ENCODE measurements at places on chromosomes 7 and 10.

DNA sequence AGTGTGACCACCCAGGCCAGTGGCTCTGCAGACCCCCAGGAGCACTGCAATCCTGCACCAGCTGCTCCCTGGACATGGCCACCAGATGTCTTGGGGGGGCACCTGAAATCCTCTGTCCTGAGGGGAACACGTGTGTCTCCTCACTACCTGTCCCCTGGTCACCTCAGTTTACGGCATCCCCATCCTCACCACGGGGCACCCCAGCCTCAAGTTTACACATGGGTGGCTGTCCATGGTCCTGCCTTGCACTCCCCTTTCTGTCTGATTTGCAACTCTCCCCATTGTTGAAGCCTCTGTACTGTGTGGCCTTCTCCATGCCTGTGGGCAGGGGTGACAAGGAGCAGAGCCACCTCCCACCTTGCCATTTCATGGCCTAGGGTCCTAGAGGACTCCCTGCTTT is 67.2 kb downstream of the RAMP3 start:
- DNase-seq, result no peak

- DNase-seq, result no peak
These were observed 37.3 kb downstream of the INPP5A start for GRCh38 chr10:132574783-132575319.

DNA sequence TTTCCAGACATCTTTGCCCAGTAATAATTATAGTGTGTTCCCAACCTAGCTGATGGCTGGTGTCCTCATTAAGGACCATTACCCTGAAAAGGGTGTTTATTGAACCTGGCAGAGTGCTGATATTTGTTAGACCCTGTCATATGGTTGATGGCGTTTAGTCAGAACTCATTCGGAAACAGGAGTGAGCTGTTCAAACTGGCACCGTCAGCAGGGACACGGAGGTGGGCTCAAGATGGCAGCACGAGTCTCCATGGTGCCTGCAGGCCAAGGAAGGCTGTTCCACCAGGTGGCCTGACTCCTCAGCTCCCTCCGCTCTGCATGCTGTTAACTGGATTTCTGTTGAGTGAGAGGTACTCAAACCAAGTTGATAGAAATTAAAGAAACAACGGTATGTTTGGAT is 589.1 kb upstream of the MGMT start:
- DNase-seq, result no peak

DNA sequence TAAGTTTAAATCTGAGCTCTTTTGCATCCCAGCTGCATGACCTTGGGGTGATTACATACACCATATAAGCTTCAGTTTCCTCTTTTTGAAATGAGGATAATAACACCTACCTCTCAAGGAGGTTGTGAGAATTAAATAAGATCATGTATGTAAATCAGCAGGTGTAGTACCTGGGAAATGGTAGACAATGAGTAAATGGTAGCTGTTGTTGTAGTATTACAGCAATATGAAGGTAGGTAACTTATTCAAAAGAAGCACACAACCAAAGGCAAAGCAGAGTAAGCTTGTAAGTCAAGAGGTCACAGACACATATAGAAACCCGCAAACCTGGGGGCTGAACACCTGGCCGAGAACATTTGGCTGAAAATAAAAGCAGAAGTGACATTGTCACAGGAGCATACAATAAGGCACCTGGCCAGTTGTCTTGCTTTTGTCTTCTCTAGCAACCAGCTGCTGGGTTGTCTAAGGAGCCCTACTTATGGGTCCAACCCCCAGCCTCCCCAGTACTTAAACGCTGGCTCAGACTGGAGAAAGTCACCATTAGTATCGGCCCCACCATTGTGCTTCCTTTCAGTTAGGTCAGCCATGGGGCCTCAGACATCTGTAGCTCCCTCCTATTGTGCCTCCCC is 203.6 kb upstream of the MKLN1 start:
- no peak for DNase-seq

GRCh38 chr10:72794260-72794659 is 99.3 kb upstream of the OIT3 start:
- peak; percentile 61 for DNase-seq

GRCh38 chr10:81963606-81964005 is 88.6 kb downstream of the NRG3 start:
- peak; percentile 57 for DNase-seq

DNA sequence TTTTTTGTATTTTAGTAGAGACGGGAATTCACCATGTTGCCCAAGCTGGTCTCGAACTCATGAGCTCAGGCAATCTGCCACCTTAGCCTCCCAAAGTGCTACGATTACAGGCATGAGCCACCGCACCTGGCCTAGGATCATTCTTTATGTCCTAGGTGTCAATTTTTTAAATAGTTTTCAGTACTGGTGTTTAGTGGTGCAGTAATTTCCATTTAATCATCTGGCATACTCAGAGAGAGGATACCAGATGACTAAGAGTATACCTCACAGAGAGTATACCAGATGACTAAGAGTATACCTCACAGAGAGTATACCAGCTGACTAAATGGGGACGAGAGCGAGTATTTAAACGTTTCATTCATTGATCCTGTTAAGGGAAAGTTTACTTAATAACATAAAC is 37.3 kb upstream of the TMEM248 start:
- peak; percentile 36 for DNase-seq

DNA sequence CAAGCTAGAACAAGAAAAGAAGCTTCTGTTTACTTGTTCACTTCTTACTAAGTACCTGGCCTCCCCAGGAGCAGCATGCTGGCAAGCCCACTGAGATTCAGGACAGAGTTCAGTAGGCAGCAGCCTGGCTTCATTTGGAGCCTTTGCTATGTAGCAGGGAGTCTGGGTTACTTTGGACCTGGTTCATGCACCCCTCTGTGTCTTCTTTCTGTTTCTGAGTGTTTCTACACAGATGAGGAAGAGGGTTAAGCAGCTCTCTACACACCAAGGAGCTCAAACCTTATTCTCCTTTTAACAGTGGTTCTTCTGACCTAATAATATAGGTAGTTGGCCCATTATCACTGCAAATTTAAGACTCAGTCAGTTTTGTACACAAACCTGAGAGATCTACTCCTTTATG is 152.9 kb downstream of the ARID5B start:
- no peak for DNase-seq

DNA sequence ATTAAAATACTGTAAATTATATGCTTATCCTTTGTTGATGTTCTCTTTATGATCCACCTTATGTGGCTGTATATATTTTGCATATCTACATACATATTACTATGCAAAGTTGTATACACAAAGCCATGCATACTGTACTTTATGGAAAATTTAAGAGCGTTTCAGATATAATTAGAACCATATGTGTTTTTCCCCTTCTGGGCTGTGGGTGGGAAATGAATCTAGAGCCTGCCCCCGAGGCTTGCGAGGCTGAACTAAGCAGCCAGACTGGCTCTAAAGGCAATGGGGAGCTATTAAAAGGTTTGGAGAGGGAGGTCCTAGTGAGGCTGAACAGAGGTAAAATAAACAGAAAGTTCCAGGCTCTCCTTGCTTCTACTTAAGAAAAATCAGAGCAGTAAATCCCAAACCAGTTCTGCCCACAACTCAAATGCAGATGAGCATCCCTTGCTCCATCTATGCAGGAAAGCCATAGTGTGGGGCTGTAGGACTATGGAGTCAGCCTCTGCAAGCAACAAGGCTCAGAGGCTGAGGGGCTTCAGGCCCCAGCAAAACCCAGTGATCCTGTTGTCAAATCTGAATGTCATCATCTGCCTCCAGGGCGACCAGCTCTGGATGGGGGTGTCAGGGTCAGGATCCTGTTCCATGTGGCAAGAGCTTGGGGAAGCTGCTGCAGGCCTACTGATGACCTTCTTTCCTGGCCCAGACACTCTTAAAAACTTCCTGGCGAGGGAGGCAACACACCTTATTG is 14.1 kb upstream of the DDIT4 start:
- peak; percentile 93 for DNase-seq

GRCh38 chr10:79436066-79436849 is 9.2 kb downstream of the ZCCHC24 start:
- DNase-seq, result no peak

DNA sequence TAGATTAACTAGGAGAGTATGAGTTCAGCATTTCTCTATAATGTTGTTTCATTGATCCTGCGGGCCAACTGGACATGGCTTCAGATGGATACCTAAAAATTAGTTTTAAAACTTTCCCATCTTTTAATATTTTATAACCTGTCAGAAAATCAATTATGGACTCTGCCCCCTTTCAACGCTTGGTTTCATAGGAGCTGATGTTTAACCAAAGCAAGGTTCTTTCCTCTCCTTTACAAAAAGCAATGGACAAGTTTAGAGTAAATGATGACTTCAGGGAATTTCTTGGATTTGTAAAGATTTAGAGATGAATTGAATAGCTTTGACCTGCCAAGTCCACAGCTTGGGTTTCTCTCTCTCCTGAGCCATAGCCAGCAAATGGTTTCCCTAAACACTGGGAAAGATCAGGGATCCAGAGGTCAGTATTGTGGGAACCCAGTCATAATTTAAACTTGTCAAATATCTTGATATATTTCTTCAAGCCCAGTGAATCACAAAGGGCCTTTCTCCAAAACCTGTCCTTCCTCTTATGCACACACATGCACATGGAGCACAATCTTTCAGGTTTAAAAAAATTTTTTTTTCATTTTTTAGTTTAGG is 177.1 kb downstream of the EVX1 start:
- DNase-seq, result no peak

GRCh38 chr7:21767300-21767900 is 178.3 kb downstream of the CDCA7L start:
- DNase-seq, result peak; percentile 51

GRCh38 chr10:122939133-122939855 is 14.7 kb downstream of the C10orf88 start:
- DNase-seq, result no peak

DNA sequence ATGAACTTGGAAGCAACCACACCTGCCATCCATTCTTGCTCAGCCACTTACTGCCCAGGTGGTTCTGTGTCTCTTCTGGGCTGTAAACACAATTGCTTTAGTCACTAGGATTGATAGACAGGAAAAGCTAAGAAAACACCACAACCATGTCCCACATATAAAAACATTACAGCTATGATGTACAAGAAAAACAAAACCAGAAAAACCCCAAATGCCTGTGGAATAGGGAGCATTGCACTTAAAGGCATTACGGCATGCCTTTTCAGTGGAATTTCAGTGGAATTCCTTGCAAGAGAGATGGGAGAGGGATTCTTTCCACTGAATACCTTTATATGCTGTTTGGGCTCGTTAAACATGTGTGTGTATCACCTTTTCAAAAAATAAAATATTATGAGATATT is 44.2 kb upstream of the GPR26 start:
- no peak for DNase-seq

- DNase-seq, result no peak
These were observed 10.3 kb upstream of the PARD3 start for GRCh38 chr10:34825414-34825813.

DNA sequence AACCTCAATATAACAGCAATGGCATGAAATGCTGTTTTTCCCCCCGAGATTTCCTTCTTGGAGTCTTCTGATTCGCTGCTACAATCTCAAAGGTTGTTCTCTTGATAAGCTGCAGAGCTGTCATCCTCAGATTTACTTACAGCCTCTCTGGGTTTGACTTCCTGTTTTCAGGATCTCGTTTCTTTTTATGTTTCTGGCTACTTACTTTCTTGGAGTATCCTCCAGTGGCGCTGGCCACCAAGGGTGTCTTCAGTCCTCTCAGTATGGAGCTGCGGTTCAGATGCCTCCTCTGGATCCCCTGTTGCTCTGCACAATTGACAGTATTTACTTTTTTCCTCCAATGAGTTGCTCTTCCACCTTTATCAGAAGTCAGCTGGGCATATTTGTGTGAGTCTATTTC is 152.0 kb upstream of the TMEM72 start:
- DNase-seq, result no peak

DNA sequence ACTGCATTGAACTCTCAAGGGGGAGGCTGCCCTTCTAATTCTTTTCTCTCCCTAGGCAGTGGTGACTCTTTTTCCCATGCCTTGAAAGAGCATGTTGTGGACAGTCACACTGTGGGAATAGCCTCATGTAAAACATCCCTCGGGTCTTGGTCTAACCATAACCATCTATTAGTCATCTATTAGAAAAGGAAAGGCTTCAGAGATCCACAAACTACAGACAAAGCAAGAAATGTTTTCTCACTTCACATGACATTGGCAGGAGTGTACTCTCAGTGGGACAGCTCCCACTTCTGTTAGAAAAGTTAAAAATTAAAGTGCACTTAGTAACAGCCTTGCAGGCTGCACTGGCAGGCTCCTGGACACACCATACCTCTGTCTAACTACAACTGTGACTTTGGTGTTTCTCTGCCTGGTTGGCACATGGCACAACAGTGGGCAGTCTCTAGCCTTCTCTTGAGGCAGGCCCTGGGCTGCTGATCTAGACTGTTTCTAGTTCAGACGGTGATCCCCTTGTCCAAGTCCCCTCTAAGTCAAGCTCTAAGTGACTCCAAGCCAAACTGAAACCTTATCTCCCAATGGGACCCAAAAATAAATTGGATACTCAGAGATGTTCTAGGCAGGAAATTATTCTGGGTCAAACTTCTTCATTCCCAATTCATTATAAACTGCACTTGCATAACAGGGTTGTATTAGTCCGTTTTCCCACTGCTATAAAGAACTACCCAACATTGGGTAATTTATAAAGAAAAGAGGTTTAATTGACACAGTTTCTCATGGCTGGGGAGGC is 57.9 kb upstream of the ITGB1 start:
- peak; percentile 64 for DNase-seq

DNA sequence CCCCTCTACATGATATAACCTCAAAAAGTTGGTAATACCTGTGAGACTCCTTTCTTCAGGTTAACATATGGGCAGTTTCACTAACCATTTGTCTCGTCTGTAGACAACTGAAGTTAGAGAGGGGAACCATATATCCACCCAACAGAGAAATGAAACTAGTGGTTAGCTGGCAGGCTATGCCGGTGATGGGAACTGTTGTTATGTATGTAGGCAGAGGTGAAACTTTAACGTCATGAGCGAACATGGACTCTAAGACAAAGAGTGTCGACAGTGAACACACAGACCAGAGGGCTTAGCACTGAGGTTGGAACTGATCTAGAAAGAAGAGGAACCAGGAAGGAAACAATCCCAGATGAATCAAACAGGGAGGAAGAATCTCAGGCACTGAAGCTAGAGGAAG is 112.4 kb downstream of the ELMO1 start:
- no peak for DNase-seq

- no peak for DNase-seq
These were observed 194.9 kb upstream of the CDCA7L start for GRCh38 chr7:22140578-22140977.

DNA sequence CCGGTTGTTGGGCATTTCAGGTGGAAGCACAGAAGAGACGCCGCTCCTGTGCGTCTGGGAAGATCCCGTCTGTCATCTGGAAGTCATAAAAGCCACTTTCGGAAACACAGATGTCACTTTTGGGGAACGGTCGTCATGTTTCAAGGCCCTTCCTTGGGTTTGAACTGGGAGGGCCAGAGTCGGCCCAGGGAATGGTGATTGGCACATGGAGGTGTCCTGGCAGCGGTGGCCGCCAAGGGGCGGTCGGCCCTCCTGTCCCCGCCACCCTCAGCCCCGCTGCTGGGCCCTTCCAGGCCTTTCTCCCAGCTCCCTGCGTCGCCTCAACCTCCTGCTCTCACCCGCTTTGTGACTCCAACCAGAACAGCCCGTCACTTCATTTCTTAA is 115.2 kb upstream of the SFMBT2 start:
- peak; percentile 2 for DNase-seq
